ENCODE measurements at places on chromosomes 3 and 15. TPM values are rescaled to one million over a fixed set of nuclear protein-coding genes. Genes with fewer than 3 reads are reported as not detected.

- DNase-seq: no peak
These were observed 853.5 kb downstream of the TUSC7 start for GRCh38 chr3:117563063-117563462.

AP3B2 gene
- total RNA-seq: 0.13 TPM

CYP1A1 gene
- 0.29 TPM for total RNA-seq

- no peak for DNase-seq
These were observed 997.6 kb downstream of the MCTP2 start for GRCh38 chr15:95228856-95229555.

DNA sequence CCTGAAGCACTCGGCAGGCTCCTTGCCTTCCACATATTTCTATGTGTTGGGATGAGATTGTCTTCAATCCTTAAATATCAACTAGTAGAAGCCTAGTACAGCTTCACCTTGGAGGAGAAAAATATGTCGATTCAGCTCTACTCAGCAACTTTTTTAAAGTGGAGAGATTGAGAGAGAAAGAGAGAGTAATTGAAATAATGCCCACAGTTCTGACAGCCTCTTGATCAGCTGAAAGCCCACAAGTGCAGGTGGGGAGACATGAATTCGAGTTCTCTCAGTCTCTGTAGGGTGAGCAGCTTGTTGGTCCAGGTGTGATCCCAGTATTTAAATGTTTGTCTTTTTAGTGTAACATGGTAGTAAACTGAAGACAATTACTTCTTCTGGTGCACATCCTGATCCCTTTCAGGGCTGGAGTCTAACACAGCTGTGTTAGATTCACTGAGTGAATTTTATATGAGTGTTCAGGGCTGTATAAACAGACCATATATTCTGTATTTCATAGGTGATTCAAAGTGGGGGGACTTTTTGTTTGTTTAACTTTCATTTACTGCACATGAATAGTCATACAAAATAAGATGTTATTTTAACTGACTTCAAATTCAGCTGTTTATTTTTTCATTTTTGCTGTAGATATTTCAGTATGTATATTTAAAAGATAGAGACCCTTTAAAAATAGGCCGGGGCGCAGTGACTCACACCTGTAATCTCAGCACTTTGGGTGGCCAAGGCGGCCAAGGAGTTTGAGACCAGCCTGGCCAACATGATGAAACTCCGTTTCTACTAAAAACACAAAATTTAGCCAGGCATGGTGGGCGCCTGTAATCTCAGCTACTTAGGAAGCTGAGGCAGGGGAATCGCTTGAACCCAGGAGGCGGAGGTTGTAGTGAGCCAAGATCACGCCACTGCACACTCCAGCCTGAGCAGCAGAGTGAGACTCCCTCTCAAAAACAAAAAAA lies 64.0 kb downstream of the ST6GAL1 start:
- peak; percentile 82 for DNase-seq

STXBP5L gene
- total RNA-seq: 10.1 TPM

- DNase-seq: peak; percentile 17
These were observed 98.0 kb downstream of the USP13 start for GRCh38 chr3:179750720-179751328.

- no peak for DNase-seq
These were observed 21.4 kb upstream of the JMJD7 start for GRCh38 chr15:41806291-41807181.

GABRB3 gene
- total RNA-seq: 6.5 TPM

DNA sequence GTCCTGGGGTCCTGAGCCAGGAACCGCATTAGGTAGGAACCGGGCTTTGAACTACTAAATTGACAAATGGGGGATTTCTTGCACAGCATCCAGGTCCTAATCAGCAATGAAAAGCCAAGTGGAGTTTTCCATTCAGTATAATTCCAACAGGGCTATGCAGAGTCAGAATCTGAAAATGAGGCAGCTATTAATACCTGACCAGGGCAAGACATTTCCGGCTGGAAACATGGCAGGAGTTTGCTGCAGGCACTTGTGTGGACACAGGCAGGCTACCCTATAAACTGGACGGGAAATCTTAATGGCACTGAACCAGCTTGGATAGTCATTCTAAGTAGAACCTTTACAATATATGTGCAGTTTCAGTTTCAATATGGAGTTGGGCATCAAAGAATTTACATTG lies 553.1 kb downstream of the FGF12 start:
- no peak for DNase-seq

- DNase-seq: peak; percentile 66
These were observed 570 bp downstream of the PCNP start for GRCh38 chr3:101574388-101575112.

CCR4 gene
- not detected for total RNA-seq

FBLN2 gene
- total RNA-seq: not detected

GRCh38 chr15:53693729-53694475 lies 65.6 kb downstream of the WDR72 start:
- no peak for DNase-seq

CPNE9 gene
- total RNA-seq: not detected

- no peak for DNase-seq
These were observed 46.9 kb downstream of the FAM43A start for GRCh38 chr3:194732617-194733016.

DNA sequence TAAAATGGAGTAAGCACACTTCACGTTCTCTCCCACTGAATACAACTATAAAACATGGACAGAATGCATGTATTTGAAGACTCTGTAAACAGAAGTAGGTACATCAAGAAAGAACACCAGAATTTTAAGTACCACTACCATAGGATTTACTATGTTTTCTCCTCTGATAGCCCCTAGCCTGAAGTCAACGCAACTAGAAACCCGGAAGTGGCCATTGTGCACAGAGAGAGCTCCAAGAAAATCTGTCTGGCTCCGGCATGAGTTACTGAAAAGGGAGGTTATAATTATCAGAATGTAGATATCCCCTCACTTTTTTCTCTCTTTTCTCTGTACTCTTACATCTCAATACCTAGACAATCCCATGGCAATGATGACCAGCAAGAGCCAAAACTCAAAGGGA lies 23.8 kb downstream of the KBTBD12 start:
- DNase-seq: no peak

DNA sequence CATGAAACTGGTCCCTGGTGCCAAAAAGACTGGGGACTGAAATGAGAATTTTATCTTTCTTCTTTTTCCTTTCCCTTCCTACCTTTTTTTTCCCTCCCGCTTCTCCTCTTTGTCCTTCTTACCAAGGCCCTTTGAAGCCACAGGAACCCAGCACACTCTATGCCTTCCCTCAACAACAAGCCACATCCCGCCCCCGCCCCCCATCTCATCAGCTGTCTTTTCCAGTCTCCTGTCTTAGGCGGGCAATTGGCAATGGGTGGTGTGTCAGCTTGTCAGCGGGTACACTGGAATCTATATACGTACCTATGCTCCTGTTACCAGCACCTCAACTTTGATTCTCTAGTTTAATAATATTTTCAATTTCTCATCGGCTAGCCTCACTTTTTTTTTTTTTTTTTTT lies 56.3 kb upstream of the CHD2 start:
- no peak for DNase-seq

- no peak for DNase-seq
These were observed 98.3 kb upstream of the CBLB start for GRCh38 chr3:105967117-105967516.

DNA sequence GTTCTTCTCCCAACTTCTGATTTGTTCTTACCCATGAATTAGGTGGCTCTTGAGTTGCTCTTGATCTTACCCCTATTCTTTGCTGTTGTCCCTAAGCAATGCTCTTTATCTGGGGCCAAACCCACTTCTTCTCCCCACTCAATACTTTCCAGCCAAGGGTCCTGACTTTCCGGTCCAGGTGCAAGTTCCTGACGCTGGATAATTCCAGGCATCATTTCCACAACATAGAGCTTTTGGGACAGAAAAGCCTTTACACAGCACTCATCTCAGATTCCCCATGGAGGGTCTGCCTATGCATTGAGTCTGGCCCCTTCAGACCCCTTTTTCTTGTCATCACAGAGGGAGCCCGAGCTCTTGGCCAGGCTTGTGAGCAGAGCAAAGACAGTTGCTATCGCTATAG lies 85.4 kb upstream of the BOC start:
- no peak for DNase-seq

- no peak for DNase-seq
These were observed 138.3 kb downstream of the LRIG1 start for GRCh38 chr3:66362541-66362941.

IGSF11 gene
- not detected for total RNA-seq

DNA sequence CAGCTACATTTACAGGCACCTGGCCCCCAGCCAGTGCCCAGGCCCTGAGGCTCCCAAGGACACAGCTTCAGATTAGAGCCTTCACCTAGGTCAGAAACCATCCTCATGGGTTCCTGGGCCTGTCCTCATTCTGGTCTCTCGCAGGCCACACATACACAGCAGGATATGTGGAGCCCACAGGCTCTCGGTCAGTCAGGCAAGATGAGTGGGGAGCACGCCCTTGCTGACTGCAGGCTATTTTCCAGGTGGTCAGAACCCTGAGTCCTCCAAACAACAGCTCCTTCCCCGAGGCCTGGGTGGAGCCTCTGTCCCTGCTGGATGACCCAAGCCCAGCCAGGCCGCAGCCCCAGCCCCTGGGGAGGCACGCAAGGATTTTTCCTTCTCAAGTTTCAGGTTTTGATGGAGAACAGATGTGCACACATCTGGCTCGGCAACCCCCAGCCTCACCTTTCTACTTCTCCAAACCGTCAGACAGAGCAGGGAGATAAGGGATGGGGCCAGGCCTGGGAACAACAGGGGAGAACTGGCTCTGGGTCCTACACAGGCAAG lies 1.6 kb downstream of the STRA6 start:
- no peak for DNase-seq

ITPKA gene
- total RNA-seq: not detected

- DNase-seq: no peak
These were observed 356.5 kb downstream of the TBL1XR1 start for GRCh38 chr3:176840641-176841286.

GRCh38 chr15:101492766-101493692 lies 3.5 kb upstream of the PCSK6 start:
- DNase-seq: no peak

DNA sequence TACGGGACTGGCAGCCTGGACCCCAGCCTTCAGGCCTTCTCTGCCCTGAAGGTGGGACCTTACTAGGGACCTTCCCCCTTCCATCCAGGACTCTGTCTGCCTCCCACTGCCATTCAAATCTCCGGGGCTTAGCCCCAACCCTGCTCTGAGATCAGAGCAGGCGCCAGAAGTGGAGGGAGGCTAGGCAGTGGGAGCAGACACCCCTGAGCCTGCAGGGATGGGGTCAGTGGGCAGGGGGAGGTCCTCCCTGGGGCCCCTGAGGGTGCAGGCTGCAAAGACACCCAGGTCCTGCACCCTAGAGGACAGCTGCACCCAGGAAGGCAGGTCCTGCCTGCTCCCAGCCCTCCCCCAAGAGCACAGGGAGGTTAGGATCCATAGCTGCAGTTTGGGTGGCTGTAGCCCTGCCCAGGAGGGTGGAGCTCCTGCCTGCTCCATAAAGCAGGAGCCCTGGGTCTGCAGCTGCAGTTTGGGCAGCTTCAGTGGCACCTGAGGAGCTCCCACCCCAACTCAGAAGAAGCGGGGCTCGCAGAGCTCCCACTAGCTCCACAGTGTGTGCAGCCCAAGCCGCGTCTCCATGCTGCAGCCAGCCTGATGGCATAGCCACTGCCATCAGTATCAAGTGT lies 8.1 kb upstream of the POC1A start:
- DNase-seq: no peak

DNA sequence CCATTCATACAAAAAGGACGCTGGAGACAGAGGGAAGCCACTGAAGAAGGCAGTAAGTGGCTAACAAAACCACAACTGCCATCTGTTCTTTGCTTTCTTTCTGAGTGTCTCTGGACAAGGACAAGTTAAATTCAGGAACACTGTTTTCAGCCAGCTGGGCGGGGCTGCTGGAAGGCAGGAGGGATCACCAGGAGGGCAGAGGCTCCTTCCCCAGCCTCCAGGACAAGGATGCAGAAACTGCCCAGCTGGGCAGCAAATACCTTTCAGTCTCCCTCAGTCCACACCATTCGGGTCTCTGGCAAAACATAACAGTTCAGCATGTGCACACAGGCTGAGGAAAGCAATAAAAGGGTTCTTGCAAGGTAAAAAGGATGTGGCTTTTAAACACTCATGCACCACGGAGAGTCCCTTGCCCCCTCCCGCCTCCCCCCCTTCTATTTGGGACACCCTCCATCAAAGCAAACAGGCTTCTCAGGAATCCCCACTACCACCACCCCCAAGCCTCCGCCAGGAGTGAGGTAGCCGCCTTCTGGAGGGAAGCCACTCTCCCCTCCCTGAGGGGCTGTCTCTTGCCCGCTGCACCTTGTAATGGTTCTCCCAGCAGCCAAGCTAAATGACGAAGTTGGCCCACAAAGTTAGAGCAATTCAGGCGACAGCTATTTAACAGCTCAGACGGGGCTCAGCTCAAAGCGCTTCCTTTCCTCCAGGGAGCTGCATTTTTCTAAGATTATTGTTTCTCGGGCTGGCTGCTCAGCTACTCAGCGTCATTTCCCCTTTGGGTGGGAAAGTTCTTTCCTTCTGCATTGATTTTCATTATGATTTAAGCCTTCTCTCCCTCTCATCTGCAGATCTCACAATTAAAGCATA lies 3.8 kb downstream of the HEG1 start:
- DNase-seq: peak; percentile 19

DNA sequence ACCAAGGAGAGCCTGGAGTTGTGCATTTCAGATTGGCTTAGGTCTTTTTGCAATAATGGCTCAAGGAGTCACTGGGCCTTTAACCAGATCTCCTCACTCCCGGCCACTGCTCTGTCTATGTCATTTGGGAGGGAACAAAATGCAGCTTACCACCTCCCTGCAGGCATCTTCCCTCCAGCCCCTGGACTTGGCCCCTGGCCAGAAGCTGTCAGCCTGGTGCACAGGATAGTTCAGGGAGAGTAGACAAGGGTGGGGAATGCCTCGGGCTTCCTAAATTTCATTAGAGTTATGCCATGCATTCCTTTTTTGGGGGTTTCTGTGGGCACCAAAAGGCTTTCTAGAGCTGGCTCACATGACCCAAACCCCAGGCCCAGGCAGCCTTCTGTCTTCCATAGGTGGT lies 70.2 kb upstream of the HRH1 start:
- DNase-seq: no peak

ANKRD63 gene
- total RNA-seq: not detected

ADAMTSL3 gene
- total RNA-seq: 0.18 TPM

DNA sequence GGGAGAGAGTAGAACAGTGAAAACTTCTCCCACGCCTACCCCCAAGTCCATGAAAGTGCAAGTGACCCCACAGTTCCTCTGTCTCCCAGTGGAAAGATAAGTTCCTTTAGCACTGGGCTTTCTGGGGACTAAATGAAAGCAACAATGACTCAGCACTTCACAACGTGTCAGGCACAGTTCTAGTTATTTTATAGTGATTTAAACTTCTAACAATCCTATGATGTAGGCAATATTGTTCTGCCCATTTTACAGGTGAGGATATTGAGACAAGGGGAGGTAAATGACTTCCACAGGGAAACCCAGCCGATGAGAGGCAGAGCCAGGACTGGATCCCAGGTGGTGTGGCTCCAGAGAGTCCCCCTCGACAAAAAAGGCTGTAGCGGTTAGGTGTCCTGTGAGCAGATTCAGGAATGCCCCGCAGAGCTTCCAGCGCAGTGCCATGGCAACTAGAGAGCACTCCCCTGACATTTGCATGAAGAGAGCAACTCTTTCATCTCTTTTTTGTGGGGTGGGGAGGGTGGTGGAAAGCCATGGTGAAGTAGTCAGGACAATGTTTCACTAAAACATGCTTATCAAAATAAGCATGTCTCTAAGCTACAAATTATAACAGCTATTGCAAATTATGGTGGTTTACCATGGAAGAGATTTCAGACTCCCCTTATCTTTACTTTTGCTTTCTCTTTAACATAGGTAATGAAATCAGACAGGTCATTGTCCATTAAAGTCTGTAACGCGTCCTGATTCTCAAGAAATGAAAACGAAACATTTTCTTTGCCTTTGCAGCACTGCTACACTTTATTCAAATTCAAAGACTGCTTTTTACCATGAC lies 62.1 kb downstream of the NR2F2 start:
- DNase-seq: no peak

Measured in OCI-LY7 (cell line).